ENCODE measurements at places on chromosomes 16 and 17.

GRCh38 chr16:19210280-19210924 is 42.4 kb downstream of the SYT17 start:
- DNase-seq = no peak

DNA sequence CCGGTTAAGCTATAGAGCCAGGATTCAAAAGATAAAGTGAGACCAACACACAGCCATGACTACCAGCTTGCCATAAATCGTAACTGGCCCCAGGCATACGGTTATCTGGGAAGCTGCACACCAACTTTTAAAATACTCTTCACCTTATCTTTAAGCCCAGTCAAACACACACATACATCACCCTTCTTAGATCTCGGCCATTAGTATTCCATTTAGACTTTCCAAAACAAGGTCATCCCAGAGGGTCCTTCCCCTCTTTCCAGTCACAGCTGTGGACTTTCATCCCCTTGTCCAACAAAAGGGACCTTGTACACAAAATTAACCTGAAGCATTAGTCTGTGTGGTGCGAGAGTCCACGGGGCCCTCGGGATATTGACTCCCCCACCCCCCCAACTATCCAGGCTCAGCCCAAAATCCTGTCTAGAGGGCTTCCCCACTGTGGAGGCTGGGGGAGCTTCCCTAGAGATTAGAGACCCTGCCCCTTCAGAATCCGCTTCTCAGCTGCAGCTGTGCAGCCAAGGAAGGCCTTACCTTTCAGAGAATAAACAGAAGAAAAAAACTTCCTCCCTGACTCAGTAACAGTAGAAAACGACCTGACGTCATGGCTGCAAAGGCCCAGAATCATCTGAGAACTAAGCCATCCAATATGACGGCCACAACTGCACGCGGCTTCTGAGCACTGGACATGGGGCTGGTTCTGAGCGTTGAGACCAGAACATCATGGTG is 9.9 kb downstream of the ZFHX3 start:
- no peak for DNase-seq

DNA sequence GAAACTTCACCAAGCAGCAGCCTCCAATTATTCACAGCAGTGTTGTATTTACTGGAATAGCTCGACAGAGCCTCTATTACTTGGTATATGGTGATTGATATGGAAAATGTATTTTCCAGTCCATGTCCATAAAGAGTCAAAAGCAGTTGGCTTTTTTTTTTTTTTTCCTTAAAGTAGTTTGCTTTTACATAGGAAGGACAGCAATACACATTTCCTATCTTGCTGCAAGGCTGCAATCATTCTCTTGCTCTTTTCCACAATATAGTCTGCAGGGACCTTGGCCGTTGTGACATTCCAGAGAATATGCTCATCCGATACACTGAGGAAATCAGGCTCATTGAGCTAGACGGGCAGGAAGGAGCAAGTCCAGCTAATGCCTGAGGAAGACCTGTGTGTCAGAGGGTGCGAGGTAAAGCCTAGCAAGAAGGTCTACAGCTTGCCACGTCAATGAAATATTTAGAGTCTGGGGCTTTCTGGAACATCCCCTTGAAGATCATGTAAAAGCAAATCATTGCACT is 131.1 kb downstream of the ENGASE start:
- no peak for DNase-seq

GRCh38 chr16:51532551-51532950 is 381.5 kb upstream of the SALL1 start:
- DNase-seq = no peak

GRCh38 chr16:28182801-28183200 is 29.0 kb downstream of the XPO6 start:
- no peak for DNase-seq

GRCh38 chr17:40338941-40339649 is 25.4 kb downstream of the GJD3 start:
- no peak for DNase-seq

GRCh38 chr17:19302791-19303331 is 59.7 kb downstream of the B9D1 start:
- DNase-seq = no peak

DNA sequence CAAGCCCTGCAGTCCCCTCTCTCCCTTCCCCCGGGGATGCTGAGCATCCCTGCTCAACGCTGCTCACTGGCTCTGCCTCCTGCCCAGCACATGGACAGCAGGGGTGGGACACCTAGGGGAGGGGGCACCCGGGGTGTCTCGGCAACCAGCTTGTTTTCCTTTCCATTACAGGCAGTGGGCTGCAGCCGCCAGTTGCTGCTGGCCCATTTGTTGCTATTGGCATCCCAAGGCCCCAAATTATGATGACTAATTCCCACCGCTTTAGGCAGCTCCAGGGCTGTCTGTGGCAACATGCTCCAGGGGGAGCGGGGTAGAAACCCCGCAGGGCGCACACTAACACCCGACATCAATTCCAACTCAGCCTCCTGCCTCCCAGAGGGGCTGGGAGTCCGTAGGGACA is 4.9 kb downstream of the SDK2 start:
- DNase-seq = no peak

GRCh38 chr17:70901870-70902269 is 732.5 kb downstream of the KCNJ2 start:
- no peak for DNase-seq

DNA sequence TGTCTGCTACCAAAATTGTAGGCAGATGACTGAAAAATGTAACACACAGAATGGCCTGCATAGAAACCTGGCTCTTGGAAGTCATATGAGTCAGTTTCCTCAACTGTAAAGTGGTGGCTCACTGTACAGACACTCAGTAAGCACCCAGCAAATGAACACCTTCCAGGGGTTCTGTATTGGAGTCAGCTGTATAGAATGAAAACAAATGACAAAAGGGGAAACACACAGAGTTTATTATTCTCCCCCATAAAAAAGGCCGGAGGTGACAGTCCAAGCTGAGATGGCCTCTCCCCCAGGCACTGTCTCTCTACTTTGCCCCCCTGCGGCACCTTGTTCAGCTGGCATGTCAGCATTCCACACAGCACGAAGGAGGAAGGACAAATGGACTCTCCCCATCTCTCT is 6.2 kb upstream of the MEOX1 start:
- no peak for DNase-seq

GRCh38 chr17:47685556-47686275 is 8.2 kb upstream of the TBKBP1 start:
- no peak for DNase-seq

GRCh38 chr17:44749076-44749979 is 9.5 kb upstream of the ADAM11 start:
- DNase-seq = no peak

DNA sequence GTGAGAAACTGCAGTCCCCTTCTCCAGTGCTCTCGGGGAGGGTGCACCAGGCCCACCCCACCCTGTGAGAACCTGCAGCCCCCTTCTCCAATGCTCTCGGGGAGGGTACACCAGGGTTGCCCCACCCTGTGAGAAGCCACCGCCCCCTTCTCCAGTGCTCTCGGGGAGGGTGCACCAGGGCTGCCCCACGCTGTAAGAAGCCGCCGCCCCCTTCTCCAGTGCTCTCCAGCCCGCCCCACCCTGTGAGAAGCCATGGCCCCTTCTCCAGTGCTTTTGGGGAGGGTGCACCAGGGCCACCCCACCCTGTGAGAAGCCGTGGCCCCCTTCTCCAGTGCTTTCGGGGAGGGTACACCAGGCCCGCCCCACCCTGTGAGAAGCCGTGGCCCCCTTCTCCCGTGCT is 12.1 kb downstream of the SPATA33 start:
- no peak for DNase-seq

- no peak for DNase-seq
Measured at GRCh38 chr17:7183433-7184090, 4.4 kb upstream of the ASGR1 start.

DNA sequence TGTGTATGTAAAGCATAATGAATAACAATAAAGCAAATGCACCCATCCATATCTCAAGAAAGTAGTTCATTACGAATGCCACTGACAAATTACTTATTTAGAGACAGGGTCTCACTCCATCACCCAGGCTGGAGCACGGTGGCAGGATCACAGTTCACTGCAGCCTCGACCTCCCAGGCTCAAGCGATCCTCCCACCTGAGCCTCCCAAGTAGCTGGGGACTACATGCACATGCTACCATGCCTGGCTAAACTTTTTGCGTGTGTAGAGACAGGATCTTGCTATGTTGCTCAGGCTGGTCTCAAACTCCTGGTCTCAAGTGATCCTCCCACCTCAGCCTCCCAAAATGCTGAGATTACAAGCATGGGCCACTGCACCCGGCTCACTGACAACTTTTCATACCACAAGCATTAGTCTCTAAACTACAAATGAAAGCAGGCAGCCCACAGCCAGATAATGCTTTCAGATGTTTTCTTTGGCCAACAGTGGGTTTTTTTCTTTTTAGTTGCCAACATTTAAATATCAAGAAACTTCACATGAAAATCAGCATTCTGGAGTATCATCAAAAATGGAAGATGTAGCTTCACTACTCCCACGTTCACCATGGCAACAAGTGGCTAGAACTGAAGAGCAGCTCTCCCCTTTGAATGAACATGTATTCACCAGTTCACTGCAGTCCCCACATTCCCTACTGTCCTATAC is 7.7 kb downstream of the ARHGAP17 start:
- no peak for DNase-seq

- DNase-seq = no peak
Measured at GRCh38 chr16:67404740-67405226, 11.5 kb upstream of the TPPP3 start.

GRCh38 chr17:62650587-62650986 is 23.1 kb downstream of the MRC2 start:
- DNase-seq = no peak

DNA sequence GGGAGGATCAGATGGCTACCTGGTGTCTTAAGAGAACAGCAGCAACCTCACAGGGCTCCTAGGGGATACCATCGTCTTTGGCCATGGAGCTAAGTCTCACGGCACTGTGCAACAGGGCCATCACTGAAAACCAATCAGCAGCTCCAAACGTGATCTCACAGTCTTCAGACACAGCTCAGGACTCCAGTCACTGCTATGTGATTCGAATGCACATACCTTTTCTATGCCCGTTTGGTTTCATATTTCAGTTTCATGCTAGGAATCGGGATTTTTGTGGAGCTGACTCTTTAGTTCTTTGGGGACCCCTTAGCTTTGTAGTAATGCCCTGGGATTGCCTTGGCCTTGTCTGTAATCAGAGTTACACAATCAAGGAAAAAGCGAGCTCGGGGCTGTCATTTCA is 162.8 kb upstream of the CDH11 start:
- no peak for DNase-seq

DNA sequence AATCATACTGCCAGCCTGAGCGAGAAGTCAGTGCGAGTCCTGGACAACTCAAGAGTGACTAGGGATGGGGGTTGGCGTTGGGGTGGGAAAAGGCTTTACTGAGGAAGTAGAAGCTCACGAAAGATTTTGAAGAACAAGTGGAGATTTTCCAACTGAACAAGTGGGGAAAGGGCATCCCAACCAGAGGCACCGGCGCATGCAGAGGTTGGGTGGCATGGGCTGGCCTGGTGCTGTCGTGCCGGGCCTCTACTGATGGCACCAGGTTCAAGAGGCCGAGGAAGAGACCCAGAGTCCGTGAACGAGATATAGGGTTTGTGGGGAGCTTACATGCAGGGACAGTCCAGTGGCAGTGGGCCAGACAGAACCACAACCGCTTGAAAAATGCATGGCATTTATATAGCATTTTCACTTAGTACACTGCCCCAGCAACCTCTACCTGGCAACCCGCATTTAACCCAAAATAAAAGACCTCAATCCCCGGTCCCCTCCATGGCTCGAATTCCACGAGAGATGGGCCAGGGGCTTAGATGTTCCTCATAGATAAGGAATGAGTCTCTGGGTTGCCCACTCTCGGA is 7.7 kb upstream of the ITGA3 start:
- DNase-seq = no peak

DNA sequence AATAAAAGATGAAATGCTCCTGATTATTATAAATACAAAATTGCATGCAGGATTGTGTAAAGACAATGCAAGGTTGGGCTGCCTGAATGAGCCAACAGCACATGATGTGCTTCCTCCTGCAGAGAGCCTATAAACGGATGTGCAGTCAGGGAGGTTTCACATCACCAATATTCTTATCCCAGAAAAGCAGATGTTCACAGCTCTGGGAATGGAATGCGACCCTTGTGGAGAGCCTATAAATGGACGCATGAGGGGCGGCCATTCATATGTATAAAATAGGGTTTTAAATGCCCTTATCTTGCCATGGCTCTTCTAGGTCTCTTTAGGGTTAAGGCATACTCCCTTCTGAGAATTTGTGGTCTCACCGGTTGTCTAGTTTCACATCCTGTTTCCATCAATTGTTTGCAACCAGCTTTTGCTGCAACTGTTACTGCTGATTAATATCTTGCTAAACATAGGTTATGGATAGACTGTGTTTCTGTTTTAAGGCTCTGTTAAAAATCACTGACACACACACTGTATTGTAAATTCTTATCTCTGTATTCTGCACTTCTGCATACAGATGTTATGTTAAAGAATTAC is 31.9 kb downstream of the SLFN11 start:
- no peak for DNase-seq

- no peak for DNase-seq
Measured at GRCh38 chr16:23020084-23020483, 129.2 kb downstream of the USP31 start.

- peak; percentile 81 for DNase-seq
Measured at GRCh38 chr17:62652251-62653001, 25.0 kb downstream of the MRC2 start.

DNA sequence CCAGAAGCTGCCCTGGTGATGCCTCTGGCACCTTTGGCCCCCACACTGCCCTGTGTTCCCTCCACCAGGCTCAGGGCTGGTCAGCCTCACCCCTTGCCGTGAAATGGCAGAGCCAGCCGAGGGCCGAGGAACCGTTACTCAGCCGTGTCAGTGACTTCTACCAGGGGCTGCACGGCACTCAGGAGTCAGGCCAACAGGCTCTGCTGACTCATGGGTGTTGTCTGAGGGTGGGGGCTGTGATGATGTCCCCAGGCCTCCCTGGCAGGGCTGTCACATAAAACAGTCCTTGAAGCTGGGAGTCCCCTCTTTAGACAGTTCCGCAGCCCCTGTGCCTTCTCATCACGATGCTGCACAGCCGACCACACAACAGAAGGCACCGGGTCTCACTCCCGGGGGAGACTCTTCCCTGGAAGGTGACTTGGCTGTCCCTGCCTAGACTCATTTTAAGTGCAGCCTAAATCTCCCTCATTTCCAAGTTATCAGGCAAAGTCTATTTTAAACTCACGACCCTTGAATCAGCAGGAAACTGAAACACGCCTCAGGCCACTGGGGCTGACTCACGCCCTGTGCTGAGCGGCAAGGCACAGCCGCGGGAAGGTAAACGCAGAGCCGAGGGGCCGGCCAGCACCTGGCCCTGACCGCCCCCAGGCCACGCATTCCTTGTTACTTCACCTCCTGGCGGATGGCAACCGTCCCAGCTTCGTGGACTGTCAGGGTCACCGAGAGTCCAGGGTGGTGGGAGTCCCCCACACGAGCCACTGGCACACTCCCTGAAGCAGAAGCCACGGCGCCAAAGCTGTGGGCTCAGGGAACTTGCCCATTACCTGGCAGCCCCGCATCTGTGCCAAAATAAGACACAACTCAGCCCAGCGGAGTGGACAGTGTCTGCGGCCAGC is 102.6 kb downstream of the ZNF778 start:
- peak; percentile 51 for DNase-seq

Data from activated naive CD4-positive, alpha-beta T cell treated with anti-CD3 and anti-CD28 coated beads, Interleukin-2, amount 50 U/mL, for 72 hours (primary cell).